ENCODE measurements at places on chromosomes 3 and 15. TPM values are rescaled to one million over a fixed set of nuclear protein-coding genes. Genes with fewer than 3 reads are reported as not detected.

LEKR1 gene
- 0.37 TPM for polyA plus RNA-seq

LNP1 gene
- polyA plus RNA-seq, result 4.8 TPM

ACAP2 gene
- polyA plus RNA-seq, result 15.7 TPM

LRTM1 gene
- not detected for polyA plus RNA-seq

PARP15 gene
- polyA plus RNA-seq, result 0.73 TPM

C3orf22 gene
- polyA plus RNA-seq, result not detected

P3H2 gene
- polyA plus RNA-seq, result 9.8 TPM

EMC7 gene
- 80.4 TPM for polyA plus RNA-seq

LMOD3 gene
- 0.65 TPM for polyA plus RNA-seq

DCBLD2 gene
- 16.0 TPM for polyA plus RNA-seq

All from urinary bladder (tissue), 4 donors.